ENCODE measurements at places on chromosomes 1 and 21. TPM values are rescaled to one million over a fixed set of nuclear protein-coding genes. Genes with fewer than 3 reads are reported as not detected.

The MCOLN3 gene
- 16.4 TPM for total RNA-seq

The DNMT3L gene
- total RNA-seq: not detected

The PDPN gene
- total RNA-seq: 332 TPM

DNA sequence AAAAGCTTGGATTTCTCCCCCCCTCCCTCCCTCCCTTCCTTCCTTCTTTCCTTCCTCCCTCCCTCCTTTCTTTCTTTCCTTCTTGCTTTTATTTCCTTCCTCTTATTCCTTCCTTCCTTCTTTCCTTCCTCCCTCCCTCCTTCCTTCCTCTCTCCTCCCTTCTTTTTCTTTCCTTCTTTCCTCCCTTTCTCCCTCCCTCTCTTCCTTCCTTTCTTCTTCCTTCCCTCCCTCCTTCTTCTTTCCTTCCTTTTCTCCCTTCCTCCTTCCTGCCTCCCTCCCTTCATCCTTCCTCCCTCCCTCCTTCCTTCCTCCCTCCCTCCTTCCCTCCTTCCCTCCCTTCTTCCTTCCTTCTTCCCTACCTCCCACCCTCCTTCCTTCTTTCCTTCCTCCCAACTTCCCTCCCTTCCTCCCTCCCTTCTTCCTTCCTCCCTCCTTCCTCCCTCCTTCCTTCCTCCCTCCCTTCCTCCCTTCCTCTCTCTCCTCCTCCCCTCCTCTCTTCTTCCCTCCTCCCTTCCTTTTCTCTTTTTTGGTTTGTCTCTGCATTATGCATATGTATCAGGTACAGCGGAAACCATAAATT is 22.8 kb downstream of the WDR64 start:
- no peaks in the 10 kb centered on the region for H3K4me1 ChIP-seq
- no peak overlapping the region for H3K4me3 ChIP-seq
- DNase-seq: no peak
- no peaks in the 10 kb centered on the region for H3K27me3 ChIP-seq
- H3K36me3 ChIP-seq: no peaks in the 10 kb centered on the region

The DCST2 gene
- total RNA-seq: 1.6 TPM

DNA sequence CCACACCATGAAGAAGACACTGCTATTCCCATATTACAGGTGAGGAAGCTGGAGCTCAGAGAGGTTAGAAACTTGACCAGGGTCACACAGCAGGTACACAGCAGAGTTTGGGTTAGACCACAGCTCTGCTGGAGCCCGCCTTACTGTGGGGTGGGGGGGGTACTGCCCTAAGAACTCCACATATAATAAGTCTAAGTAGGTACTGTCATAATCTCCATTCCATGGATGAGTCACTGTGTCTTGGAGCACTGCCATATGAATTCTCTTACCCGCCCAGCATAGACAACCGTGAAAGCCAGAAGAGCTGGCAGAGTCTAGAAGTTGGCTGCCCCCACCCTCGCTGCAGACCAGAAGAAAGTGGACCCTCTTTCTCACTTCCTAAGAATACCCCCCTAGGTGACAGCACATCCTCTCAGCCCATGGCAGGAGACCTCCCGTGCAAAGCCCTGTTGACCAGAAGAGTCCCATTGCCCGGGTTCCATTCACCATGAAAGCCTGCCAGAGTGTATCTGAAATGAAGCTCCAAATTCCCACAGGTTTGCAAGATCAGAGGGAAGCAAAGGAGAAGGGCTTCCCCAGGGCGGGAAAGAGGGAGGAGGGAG is 5.2 kb upstream of the PLA2G2D start:
- H3K27me3 ChIP-seq: no peaks in the 10 kb centered on the region
- H3K4me1 ChIP-seq: no peaks in the 10 kb centered on the region
- no peaks in the 10 kb centered on the region for H3K36me3 ChIP-seq
- no peak overlapping the region for H3K27ac ChIP-seq
- H3K4me3 ChIP-seq: no peak overlapping the region
- DNase-seq: peak; percentile 57

The LCE1E gene
- total RNA-seq: not detected

DNA sequence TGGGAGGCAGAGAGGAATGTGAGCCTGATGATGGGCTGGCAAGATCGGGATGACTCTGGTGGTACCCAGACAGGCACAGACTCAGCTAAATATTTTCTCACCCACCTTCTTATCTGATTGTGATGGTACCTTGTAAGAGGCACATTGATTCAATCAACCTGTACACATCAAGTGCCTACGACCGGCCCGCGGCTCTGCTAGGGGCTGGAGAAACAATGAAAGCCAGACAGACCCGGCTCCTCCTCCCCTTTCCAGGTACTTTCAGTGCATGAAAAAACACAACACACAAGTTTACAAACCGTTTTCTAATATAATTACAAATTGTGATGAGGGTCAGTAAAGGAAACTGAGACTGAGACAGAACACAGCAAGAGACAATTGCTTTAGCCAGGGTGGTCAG is 115.0 kb downstream of the LACTBL1 start:
- H3K4me1 ChIP-seq: no peaks in the 10 kb centered on the region
- H3K27ac ChIP-seq: no peak overlapping the region
- no peak overlapping the region for H3K4me3 ChIP-seq

- no peaks in the 10 kb centered on the region for H3K36me3 ChIP-seq
- H3K27ac ChIP-seq: no peak overlapping the region
- no peaks in the 10 kb centered on the region for H3K27me3 ChIP-seq
- H3K4me3 ChIP-seq: no peak overlapping the region
- no peak for DNase-seq
Measured at GRCh38 chr21:40099809-40100208, 232.6 kb downstream of the PCP4 start.

DNA sequence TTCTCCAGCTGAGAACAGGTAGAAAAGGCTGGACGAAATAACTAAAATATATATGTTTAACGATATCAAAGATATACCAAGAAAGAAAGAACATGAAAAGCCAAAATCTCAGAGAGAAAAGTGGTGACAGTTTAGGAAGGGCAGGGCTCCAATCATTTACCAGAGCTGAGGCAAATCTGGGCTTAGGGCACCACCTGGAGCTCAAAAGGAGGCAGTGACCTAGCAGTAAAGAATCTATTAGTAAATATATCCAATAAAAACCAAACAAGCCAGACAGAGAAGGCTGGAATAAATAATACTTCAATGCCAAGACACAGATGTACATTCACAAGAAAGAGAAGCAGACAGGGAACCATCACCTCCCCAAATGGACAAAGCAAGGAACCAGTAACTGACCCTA is 43.5 kb downstream of the CHIA start:
- H3K27ac ChIP-seq: no peak overlapping the region
- H3K36me3 ChIP-seq: no peaks in the 10 kb centered on the region
- no peak overlapping the region for H3K4me3 ChIP-seq
- H3K4me1 ChIP-seq: no peaks in the 10 kb centered on the region

DNA sequence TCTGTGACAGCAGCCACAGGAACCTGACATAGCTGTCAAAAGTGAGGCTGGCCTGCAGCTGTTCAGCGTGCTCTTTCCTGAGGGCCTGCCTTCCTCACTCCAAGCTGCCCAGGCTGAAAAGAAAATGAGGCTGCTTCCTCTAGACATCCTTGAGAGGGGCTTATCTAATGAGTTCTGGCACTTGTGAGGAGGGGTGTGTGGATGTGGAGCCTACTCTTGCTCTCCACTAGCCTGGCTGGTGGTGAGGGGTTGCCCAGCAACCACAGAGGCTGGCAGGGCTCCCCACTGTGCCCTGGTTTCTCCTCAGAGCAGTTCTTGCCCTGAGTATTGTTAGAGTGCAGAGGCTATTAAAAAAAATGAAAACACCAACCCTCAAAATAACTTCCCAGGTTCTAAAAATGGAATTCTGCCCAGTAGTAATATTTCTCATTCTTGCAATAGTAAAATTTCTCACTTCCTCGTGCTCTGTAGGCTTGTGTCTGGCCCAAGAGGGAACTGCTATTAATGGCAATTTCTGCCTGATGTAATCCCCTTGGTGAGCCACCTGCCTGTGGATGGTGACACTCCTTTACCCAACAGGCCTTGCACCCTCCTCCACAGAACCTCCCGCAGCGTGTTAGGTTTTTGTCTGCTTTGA is 52.6 kb upstream of the EPS8L3 start:
- H3K36me3 ChIP-seq: no peaks in the 10 kb centered on the region
- DNase-seq: no peak
- H3K27me3 ChIP-seq: no peaks in the 10 kb centered on the region

- no peak overlapping the region for H3K27ac ChIP-seq
- no peak overlapping the region for H3K4me3 ChIP-seq
- H3K4me1 ChIP-seq: peaks cover 31% of the 10 kb centered on the region
- no peaks in the 10 kb centered on the region for H3K36me3 ChIP-seq
- DNase-seq: no peak
- H3K27me3 ChIP-seq: no peaks in the 10 kb centered on the region
Measured at GRCh38 chr1:151368393-151369301, 3.9 kb downstream of the SELENBP1 start.

The MANEAL gene
- total RNA-seq: 2.3 TPM

- H3K27ac ChIP-seq: no peak overlapping the region
- no peak overlapping the region for H3K4me3 ChIP-seq
Measured at GRCh38 chr1:47742890-47743760, 254.1 kb downstream of the TRABD2B start.

The C1orf141 gene
- not detected for total RNA-seq

The KIF26B gene
- total RNA-seq: 19.8 TPM

DNA sequence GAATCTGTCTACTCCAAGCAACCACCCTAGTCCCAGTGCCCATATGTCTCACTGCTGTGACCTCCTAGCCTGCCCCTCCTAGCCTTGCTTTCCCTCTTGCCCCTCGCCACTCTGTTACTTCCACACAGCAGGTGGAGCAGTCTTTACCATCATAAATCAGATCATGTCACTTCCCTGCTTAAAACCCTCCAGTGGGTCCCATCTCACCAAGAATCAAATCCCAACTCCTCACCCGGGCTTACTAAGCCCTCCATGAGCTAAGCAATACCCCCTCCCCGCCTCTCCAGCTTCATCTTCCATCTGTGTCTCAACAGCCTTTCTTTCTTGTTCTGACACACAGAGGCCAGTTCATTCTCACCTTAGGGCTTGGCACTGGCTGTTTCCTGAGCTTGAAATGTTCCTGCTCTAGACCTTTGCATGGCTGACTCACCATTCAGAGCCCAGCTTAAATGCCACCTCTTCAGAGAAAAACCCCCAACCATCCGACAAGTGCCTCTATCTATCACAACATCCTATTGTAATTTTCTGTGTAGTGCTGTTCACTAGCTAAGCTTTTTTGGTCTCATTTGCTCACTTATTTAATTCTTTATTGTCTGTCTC is 22.3 kb downstream of the KNCN start:
- no peak overlapping the region for H3K4me3 ChIP-seq
- no peaks in the 10 kb centered on the region for H3K36me3 ChIP-seq
- no peak for DNase-seq
- H3K27ac ChIP-seq: no peak overlapping the region

GRCh38 chr1:205492774-205493173 is 11.7 kb upstream of the CDK18 start:
- no peaks in the 10 kb centered on the region for H3K36me3 ChIP-seq
- peaks cover 3% of the 10 kb centered on the region for H3K4me1 ChIP-seq
- no peaks in the 10 kb centered on the region for H3K27me3 ChIP-seq
- H3K27ac ChIP-seq: no peak overlapping the region
- no peak overlapping the region for H3K4me3 ChIP-seq

GRCh38 chr1:54402896-54403295 is 3.3 kb downstream of the SSBP3 start:
- no peaks in the 10 kb centered on the region for H3K36me3 ChIP-seq
- peak overlapping the region; percentile 14 for H3K4me3 ChIP-seq
- H3K4me1 ChIP-seq: peaks cover 39% of the 10 kb centered on the region
- DNase-seq: no peak
- peak overlapping the region; percentile 24 for H3K27ac ChIP-seq
- H3K27me3 ChIP-seq: no peaks in the 10 kb centered on the region

The SLC44A5 gene
- 4.8 TPM for total RNA-seq

- H3K27me3 ChIP-seq: no peaks in the 10 kb centered on the region
- no peak for DNase-seq
- no peak overlapping the region for H3K27ac ChIP-seq
- no peak overlapping the region for H3K4me3 ChIP-seq
- no peaks in the 10 kb centered on the region for H3K4me1 ChIP-seq
Measured at GRCh38 chr1:56123421-56123820, 455.9 kb downstream of the PLPP3 start.

The S100A1 gene
- 2.7 TPM for total RNA-seq

DNA sequence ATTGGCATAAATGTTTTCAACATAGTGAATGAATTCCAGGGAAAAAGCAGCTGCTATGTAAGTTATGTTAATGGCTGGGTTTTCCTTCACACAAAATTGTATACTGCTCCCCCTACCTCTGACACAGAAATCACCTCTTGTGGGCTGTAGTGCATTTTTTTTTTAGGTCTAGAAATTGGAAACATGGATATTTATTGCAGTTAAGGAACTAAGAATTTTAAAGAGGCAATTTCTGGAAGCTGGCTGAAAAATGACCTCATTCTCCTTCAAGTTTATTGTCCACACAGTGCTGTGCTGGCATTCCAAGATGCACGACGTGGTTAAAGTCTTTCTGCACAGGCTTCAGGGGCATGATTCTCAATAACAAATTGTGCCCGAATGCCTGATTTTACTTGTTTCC is 1424.2 kb downstream of the MRPL39 start:
- H3K4me3 ChIP-seq: no peak overlapping the region
- no peak for DNase-seq
- no peaks in the 10 kb centered on the region for H3K36me3 ChIP-seq
- H3K4me1 ChIP-seq: no peaks in the 10 kb centered on the region

- no peaks in the 10 kb centered on the region for H3K4me1 ChIP-seq
- no peaks in the 10 kb centered on the region for H3K36me3 ChIP-seq
- DNase-seq: no peak
- peaks cover 4% of the 10 kb centered on the region for H3K27me3 ChIP-seq
- no peak overlapping the region for H3K4me3 ChIP-seq
- no peak overlapping the region for H3K27ac ChIP-seq
Measured at GRCh38 chr1:198700396-198700795, 61.6 kb downstream of the PTPRC start.

DNA sequence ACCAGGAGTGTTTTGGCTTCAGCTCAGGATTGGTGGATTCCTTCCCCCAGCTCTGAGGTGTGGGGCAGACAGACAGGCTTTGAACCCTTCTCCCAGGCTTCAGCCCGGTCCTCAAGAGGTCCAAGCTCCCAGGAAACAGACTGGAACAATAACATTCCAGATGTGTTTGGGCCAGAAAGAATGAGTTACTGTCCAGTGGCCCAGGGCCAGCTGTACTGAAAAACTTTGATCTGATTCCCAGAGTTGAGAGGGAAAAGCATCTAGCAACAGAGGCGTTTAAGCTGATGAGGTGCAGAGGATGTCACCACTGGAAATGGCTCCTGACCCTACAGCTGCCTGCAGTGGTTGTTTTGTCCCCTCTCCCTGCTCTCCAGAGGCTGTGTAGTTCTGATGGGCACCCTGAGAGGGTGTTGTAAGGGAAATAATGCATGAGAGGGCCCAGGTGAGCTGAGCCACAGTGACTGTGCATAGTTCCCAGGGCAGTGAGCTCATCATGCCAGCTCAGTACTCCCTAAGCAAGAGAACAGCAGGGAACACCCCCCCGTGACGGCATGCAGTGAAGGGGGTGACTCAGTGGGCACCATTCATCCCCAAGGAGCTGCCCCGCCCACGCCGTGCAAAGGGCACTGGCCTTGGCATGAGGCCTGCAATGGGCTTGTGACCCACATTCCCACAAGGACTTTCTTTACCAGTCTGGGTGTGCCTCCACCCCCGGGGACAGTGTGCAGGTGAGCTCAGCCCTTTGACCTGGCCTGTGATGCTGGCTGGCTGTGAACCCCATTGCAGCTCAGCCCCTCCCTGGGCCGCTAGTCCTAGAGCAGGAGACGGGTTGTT is 13.8 kb upstream of the SFN start:
- DNase-seq: peak; percentile 68
- no peaks in the 10 kb centered on the region for H3K36me3 ChIP-seq
- no peaks in the 10 kb centered on the region for H3K27me3 ChIP-seq
- H3K4me3 ChIP-seq: no peak overlapping the region
- no peaks in the 10 kb centered on the region for H3K4me1 ChIP-seq
